Activated gamma-delta T cell (primary cell): ENCODE measurements at places on chromosomes 4 and X.

DNA sequence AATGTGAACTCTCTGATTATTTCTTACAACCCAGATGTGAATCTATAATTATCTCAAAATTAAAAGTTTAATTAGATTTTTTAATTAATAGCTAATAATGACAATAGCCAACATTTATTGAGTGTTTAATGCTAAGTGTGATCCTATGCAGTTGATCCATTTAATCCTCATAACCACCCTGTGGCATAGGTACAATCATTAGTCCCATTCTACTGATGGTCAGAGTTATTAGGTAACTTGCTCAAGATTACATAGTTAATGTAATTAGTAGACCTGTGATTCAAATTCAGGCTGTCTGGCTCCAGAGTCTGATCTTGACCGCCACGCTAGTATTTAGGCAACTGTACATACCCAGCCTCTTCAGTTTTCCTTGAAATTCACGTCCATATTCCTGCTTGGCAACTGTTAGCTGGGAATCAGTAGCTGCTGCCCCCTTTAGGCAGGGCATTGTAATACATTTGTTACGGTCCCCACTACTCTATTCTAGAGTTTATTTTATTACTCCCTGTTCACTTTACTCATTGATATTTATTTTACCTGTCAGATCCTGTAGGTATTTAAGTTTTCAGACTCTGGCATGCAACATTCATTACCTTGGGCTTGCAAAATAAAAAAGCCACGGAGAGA is 20.6 kb upstream of the TEC start:
- DNase-seq, result no peak

DNA sequence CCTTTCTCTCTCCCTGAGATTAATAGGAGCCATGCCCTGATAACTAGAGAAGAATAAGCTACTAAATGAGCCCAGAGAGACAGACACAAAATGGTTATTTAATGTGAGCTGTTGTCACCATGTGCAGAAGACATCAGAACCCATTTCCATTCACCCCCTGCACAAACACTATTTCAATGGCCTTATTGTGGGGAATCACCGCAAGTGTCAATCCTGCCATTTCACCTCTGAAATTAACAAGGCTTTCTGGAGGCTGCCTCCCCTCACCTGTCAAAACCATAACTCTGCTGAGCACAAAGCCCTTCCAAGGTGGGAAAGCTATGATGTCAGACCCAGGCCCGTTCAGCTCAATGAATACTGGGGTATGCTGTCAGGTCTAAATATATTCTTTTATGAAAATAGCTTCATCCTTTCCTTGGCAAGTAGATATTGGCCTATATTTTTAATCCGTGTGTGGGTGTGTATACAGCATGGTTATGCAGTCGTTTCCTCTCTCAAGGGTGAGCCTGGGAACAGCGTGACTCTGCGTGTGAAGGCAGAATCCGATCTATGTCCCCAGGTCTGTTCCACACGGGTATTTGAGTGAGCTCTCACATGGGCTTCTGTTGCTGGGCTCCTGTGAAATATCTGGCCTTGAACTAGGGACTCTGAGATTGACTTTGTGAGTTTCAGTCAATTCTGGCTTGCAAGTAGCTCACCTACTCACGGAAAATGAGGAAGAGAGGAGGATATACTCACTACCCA is 266.3 kb downstream of the FBXW7 start:
- no peak for DNase-seq

DNA sequence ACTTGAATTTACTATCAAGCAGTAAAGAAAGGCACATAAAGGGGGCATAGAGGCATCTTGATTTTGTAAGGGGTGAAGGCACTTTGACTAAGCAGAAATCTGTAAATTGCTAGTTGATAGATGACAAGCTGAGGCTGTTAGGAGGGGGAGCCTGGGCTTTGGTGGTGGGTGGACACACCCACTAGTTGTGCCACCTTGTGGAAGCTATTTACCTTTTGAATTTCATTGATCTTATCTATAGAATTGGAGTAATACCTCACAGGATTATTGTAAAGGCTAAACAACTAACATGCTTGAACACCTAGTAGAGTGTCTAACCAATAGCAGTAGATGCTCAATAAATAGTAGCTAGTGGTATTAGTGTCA is 142.8 kb upstream of the KCNIP4 start:
- DNase-seq, result no peak

- no peak for DNase-seq
These were observed 17.5 kb downstream of the STAP1 start for GRCh38 chr4:67576059-67576466.

DNA sequence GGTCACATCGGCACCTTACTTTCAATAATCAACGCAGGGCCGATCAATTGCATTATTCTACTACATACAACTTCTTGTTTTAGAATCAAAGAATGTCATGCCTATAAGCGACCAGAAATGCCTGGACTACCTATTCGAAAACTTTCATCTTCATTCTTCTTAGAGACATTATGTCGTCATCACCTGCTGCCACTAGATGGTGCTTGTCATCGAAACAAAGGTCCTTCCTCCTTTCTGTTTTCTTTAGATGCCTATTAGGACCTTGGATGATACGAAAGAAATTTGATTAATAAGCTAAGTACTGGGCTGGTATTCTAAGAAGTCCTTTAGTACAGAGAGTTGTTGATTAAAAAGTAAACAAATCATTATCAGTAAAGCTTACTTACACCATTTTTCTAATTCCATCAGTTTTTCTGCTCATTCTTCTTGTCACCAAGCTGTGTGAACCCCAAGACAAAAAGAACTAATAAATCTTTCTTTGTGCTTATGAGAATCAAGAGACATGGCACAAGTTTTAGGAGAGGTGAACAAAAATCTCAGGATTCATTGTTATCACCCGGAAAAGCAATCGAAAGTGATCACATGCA is 154.5 kb upstream of the SLC4A4 start:
- no peak for DNase-seq

- DNase-seq, result no peak
These were observed 98.7 kb upstream of the SLC4A4 start for GRCh38 chr4:71240094-71240493.

DNA sequence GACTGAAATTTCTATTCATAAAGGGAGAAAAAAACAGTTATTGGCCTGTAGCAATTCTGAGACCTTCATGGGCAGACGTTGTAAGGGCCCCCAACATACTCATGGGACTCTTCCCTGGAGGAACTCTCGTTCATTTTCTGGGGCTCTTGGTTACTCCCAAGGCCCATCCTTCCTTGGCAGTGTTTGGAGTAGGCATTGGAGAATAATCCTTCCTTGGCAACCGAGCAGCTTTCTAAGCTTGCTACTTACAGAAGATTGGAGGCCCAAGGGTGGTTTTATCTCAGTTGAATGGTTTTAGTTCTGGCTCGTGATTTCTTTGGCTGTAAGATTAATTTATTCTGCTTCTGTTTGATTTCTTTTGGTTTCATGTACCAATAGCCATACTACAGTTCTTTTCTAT is 50.4 kb downstream of the ALG13 start:
- DNase-seq, result no peak

DNA sequence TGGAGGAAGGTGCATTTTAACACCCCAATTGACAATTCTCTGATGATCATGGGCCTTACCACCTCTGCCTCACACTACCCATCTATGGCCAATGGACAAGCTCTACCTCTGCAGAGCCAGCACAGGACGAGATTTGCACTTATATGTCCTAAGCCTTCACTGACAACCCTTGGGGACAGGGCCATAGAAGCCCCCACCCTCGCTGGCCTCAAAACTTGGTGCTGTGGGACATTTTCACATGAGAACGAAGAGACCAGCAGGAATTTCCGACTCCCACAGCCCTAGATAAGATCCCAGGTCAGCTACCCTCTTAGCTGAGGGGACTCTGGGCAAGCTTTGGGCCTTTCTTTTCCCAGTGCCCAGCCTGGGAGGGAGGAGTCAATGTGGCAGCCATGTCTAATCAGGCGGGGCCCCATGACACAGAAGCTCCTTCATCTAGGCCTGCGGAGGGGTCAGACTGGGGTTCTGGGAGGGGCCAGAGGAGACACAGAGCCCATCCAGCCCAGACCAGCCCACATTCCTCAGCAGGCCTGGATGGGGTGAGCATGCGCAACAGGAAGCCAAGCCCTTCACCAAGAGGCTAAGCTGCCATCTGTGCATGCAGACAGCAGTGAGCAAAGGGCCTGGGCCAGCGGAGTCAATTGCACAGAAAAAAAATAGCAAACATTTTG is 12.1 kb downstream of the PJA1 start:
- no peak for DNase-seq

DNA sequence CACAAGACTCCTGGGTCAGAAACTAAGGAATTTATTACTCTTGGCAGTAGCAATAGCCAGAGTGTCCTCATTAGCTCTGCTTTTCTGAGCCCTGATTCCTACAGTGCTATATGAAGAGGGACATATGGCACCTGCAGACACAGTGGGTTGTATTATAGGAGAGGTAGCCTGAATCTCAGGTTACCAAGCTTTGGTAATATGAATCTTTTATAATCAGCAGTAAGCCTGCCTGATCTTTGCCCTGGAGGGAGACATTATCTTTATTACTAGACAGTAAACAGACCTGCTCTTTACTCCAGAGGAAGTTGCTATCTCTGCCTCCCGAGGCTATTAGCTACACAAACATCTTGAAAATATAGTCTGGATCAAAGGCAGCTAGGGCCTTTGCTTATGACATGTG is 62.5 kb upstream of the HOPX start:
- DNase-seq, result no peak

GRCh38 chr4:133498149-133498548 is 349.1 kb downstream of the PCDH10 start:
- DNase-seq, result no peak

GRCh38 chrX:45740291-45740690 is 539.6 kb upstream of the DIPK2B start:
- DNase-seq, result no peak

GRCh38 chrX:27966492-27966891 is 14.8 kb downstream of the DCAF8L1 start:
- DNase-seq, result no peak

GRCh38 chrX:9352694-9353411 is 112.0 kb upstream of the TBL1X start:
- no peak for DNase-seq

DNA sequence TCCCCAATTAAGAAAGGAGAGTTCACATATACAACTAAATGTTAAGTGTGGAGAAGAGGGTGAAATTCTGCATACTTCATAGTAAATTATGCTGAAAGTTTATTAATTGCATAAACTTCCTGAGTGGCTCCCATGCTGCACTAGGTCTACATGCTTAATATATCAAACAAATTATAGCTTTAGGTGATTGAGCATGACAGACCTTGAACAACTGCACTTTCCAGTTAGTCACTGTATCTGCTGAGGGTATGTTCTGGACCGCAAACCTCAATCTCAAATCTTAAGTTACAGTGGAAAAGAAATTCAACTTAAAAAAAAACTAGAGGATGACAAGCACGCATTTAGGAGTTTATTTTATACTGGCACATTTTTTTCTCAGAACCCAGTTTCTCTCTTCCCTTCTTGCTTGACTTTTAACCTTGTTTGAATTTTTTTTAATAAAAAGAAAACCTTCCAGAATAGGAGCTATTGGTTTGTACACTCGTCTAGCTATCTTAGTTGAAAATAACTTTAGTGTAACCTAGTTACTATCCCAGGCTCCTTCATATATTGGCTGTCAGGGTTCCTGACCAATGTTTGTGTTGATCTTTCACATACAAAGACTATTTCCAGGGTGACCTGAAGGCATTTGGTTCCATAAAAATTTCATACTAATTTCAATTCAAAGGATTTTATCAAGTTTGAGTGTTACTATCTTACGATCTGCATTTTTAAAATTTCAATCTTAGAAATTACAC is 10.2 kb upstream of the FAM120C start:
- no peak for DNase-seq

- DNase-seq, result no peak
These were observed 1.5 kb downstream of the TRIM2 start for GRCh38 chr4:153205757-153206156.

GRCh38 chr4:67158666-67159065 is 386.6 kb downstream of the CENPC start:
- no peak for DNase-seq

DNA sequence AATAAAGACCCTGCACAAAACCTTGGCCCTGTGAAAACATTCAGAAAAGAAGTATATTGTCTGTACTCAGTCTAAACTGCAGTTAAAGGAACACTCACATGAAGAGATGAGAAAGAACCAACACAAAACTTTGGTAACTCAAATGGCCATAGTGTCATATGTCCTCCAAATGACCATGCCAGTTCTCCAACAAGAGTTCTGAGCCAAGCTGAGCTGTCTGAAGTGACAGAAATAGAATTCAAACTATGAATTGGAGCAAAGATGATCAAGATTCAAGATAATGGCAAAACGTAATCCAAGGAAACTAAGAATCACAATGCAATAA is 739.3 kb upstream of the NDST4 start:
- no peak for DNase-seq

DNA sequence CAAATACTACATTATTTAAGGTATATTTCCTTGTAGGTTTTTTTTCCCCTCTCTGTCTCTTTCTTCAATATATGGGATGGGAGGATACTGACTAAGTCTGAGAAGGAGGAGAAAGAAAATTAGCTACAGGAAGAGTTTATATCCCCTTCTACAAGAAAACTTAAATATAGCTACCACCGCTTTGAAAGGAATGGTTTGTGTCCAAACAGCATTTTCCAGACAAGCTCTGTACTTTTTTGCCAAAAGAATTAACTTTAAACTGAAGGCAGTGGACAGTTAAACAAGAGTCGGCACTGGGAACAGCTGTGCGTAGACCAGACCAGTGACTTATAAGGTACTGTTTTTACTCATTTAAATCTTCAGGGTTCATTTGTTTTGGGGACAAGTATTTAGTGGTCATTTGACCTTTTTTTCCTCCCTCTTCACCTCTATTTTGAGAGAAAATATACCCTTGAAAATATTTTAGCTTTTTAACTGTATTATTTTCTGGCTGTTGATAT is 303.7 kb downstream of the ARHGAP24 start:
- no peak for DNase-seq

GRCh38 chr4:5452156-5452555 is 256.2 kb downstream of the EVC2 start:
- no peak for DNase-seq

DNA sequence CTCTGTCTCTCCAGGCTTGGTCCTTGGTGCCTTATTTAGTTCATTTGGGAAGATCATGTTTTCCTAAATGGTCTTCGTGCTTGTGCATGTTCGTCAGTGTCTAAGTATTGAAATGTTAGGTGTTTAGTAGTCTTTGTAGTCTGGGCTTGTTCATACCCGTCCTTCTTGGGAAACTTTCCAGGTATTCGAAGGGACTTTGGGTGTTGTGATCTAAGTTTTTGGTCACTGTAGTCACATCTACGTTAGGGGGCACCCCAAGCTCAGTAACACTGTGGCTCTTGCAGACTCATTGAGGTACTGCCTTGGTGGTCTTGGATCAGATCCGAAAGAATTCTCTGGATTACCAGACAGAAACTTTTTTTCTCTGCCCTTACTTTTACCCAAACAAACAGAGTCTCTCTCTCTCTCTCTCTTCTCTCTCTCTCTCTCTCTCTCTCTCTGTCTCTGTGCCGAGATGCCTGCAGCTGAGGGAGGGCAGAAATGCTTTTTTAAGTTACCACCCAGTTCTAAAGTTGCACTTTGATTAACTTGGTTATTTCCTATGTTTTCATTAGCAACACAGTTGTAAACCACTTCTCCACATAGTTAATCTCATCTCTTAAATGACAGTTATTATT is 67.6 kb upstream of the SLC7A3 start:
- no peak for DNase-seq

- no peak for DNase-seq
These were observed 474.8 kb downstream of the PDGFC start for GRCh38 chr4:156496797-156497196.

GRCh38 chr4:75714011-75714410 is 10.4 kb upstream of the USO1 start:
- DNase-seq, result no peak
